Activated CD4-positive, alpha-beta T cell treated with anti-CD3 and anti-CD28 coated beads for 24 hours (primary cell): ENCODE measurements at places on chromosomes 3 and 15.

DNA sequence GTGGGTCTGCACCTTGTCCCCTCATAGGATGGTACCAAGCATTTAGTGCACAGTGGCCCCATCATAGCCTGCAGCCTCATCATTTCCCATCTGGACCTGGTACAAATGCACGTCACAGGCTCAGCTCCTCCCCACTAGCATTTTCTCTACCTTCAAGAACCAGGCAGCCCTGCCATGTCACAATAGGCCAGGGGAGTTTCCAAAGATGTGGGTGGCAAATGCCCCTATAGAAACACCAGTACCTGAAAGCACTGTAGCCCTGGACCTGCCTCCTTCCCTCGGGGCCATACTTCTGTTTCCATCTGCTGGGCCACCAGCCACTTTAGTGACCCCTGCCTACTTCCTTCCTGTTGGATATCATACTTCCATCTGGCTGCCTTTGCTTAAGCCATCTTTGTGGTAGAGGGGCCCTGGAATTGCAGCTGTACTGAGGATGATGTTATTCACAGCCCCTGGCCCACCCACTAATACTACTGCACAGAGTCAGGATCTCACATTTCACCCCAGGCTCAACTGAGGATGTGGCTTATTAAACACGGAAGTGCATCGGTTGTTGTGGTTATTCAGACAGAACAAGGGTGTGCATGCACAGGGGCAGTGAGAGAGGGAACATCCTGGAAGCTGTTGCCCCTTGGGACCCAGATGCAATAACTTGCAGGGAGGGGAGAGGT lies 3.8 kb downstream of the TCTA start:
- DNase-seq: peak; percentile 21

GRCh38 chr15:43648649-43649429 lies at the start of gene CATSPER2:
Gene CATSPER2, minus strand, starts transcription at chr15:43648844. Its CDS starts 783 bp downstream, at chr15:43648061.
- no peak for DNase-seq

- DNase-seq: peak; percentile 16
Observed at GRCh38 chr3:123586131-123586530, 1.3 kb upstream of the HACD2 start.

DNA sequence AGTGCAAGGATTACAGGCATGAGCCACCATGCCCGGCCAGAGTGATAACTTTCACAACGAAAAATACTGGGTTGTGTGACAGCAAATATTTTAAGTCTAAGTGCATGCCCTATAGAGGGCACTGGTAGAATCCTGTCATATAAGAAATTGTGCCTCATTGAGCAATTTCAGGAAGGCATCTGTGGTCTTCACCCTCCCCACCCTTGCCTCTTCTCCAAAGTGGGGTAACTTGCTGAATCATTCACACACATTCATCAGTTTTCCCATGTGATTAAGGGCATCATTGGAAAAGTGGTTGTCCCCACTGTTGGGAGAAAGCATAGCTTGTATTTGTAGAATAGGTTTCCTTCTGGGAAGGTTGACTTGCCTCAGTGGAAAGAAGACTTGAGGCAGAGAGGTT lies 9.2 kb downstream of the MITF start:
- DNase-seq: no peak

DNA sequence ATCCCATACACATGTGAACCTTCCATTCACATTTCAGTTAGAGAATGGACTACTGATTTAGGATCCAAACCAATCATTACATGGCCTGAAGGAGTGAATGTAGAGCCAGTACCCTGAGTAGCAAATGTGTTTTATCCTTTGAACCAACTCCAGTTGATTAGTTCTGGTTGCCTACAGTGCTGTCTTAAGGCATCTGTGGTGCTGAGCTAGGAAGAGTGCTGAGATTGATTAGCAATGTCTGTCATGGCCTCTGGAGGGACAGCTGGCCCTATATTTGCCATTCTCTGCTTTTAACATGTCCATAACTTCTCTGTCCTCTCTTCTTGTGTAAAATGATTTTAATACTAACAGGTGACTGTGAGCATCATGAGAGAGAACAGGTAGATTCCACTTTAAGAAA lies 11.1 kb downstream of the LRTM1 start:
- no peak for DNase-seq

DNA sequence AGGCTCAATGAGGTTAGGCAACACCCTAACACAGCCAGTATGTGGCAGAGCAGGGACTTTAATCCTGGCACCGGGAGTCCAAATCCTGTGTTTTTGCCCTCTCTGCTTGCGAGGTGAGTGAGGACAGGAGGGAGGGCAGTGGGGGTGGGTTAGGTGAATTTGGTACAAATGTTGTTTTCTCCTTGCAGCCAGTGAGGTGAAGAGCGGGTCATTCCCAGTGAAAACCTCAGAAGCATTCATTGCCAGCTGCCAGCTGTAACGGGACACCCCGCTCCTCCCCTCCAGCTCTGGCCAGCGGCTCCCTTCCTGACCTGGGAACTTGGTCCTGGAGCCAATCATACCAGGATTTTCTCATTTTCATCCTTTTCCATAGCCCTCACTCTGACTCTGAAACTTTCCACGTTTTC lies 45.7 kb upstream of the RAB6B start:
- DNase-seq: no peak

DNA sequence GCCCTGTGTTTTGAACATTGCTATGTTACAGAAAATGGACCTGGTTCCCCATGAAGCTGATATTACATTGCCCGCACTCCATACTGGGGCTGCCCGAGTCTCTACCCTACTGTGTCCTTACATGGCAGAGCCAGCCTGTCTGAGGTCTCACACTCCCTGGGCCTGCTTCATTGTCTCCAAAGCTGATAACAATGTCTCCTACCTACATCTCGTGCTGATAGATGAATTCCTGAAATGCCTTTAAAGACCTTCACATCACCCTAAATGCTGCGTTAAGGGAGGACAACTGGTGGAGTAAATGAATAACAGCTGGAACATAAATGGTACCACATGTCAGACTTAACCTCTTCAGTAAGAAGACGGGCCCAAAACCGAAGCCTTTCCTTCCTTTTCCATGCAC lies 62.9 kb upstream of the PTX3 start:
- no peak for DNase-seq

- DNase-seq: no peak
Observed at GRCh38 chr15:40766906-40767837, 2.6 kb upstream of the C15orf62 start.

DNA sequence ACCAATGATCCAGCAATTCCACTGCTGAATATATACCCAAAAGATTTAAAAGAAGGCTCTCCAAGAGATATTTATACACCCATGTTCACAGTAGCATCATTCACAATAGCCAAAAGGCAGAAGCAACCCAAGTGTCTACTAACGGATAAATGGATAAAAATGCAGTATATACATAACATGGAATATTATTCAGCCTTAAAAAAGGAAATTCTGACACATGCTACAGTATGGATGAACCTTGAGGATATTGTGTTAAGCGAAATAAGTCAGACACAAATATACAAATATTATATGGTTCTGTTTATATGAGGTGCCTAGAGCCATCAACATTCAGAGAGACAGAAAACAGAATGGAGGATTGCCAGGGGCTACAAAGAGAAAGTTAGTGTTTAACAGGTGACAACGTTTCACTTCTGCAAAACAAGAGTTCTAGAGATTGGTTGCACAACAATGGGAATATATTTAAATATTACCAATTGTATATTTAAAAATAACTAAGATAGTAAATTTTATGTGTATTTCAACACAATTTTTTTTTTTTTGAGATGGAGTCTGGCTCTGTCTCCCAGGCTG lies 69.4 kb downstream of the STAG1 start:
- DNase-seq: no peak

- no peak for DNase-seq
Observed at GRCh38 chr3:42052132-42052483, 39.0 kb upstream of the TRAK1 start.

- DNase-seq: no peak
Observed at GRCh38 chr3:188266562-188267274, 112.8 kb downstream of the LPP start.

DNA sequence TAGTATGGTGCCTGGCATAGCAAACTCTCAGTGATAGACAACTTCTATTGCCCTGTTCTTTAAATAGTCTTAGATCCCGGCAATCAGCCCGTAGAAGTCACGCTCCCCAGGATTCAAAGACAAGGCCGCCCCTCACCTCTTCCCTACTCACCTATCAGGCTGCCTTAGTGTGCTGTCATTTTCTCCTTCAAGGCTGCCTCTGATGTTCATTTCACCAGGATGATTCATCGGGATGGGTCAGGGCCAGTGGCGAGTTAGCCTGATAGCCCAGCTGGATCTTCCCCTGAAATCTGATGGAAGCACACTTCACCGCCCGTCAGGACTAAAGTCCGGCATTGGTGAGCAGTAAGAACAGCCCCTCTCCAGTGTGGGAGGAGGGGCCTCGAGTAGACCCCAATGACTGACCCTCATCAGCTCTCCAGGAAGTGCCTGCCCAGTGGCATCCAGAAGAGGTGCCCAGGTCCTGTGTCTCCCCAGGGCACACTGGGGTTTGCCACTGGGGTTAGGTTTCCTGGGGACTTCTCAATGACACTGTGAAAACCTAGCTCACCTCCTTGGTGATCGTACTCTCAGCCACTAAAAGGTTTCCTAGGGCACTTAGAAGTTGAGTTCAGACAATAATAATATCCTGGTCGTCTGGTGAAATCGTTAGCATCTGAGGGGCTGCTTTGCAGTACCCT lies 37.5 kb downstream of the TPM1 start:
- DNase-seq: no peak

- DNase-seq: no peak
Observed at GRCh38 chr3:185647134-185647879, 61.2 kb downstream of the SENP2 start.

DNA sequence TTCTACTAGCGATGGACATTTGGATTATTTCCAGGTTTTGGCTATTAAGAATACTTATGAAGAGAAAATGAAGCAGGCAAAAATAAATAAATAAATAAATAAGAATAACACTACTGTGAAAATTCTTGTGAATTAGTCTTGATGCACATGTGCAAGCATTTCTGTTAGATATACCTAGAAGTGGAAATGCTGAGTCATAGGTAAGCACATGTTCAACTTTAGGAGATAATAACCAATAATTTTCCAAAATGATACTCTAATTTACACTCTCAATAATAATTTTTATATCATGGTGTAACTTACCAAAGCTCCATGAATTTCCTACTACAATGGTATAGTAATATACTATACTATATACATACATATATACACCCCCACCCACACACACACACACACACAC lies 23.4 kb downstream of the EMC4 start:
- no peak for DNase-seq

DNA sequence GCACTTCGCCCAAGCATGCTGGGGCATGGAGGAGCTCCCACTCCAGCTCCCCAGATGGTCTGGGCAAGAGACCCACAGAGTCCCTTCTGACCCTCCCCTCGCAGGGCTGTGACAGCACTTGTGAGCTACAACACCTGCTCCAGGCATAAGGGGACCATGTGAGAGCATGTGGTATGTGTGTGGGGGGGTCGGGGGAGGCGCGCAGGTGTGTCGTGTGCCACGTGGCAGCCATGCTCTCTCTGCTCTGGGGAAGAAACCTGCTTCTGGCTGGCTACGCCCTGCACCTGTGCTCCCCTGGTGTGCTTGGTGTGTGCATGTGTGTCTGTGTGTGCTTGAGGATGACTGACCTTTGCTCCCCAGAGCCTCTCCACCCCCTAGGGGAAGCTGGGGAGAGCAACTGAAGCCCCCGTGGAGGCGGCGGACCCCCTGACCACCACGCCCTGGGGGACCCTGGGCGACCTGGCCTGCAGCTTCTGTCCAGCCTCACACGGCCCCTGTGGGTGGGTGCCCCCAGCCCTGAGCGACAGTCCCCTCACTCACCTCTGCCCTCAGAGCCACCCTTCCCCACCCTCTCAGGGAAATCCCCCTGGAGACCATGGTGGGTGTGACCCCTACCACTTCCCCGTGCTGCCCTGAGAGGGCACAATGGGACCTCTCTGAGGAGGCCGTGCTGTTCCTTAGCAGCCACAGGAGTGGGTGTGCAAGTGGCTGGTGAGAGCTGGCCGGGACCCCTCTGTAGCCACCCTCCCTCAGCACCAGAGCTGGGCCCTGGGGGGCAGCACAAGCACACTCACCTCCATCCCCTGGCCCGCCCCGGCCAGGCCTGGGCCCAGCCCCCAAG lies 16.6 kb upstream of the SEC13 start:
- no peak for DNase-seq

DNA sequence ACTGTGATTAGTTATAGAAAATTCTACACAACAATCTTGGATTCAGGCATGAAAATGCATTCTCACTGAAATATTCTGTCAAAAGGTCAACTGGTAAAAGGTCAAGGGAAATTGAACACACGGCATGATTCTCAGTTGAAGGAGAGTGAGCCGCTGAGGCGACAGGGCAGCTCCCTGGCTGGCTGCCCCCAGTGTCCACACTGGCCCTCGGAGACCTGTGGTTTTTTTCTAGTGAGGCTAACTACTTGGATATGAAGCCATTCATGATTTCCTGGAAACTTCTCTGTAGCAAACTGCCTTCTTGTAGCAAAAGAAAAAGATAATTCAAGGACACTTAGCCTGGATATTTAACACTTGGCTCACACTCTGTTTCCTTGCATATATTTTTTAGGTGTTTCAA lies 37.2 kb downstream of the AADACL2 start:
- no peak for DNase-seq

- no peak for DNase-seq
Observed at GRCh38 chr3:134711284-134711683, 60.5 kb upstream of the KY start.

- DNase-seq: no peak
Observed at GRCh38 chr15:43776101-43776717, 557 bp downstream of the ELL3 start.

DNA sequence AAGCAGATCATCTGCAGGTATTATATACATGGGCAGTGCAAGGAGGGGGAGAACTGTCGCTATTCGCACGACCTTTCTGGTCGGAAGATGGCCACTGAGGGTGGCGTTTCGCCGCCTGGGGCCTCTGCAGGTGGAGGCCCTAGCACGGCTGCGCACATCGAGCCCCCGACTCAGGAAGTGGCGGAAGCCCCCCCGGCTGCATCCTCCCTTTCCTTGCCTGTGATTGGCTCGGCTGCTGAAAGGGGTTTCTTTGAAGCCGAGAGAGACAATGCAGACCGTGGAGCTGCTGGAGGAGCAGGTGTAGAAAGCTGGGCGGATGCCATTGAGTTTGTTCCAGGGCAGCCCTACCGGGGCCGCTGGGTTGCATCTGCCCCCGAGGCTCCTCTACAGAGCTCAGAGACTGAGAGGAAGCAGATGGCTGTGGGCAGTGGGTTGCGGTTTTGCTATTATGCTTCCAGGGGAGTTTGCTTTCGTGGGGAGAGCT lies 639 bp downstream of the MKRN3 start:
- DNase-seq: no peak

DNA sequence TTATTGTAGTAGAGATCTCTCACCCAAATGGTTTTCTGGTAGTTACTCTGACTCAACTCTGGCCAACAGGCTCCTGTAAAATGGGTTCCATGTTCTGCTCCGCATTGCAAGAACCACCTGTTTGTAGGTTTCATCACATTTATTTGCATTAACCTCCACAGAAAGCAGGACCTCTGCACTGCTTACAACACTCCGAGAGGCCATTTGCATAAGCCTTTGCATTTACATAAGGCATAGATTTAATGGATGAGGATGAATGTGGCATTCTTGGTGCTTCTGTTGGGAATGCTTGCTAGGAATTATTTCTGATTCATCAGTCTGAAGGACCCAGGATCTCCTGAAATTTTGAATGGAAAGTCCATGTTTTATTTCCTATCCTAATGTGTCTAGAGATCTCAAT lies 320.1 kb downstream of the ZNF621 start:
- DNase-seq: no peak

GRCh38 chr3:39028546-39028945 lies 23.2 kb downstream of the SCN11A start:
- DNase-seq: no peak

- DNase-seq: no peak
Observed at GRCh38 chr15:60093273-60094067, 89.4 kb downstream of the FOXB1 start.
